Activated CD8-positive, alpha-beta T cell treated with anti-CD3 and anti-CD28 coated beads for 36 hours (primary cell): ENCODE measurements at places on chromosomes 7 and 10.

- DNase-seq: no peak
These were observed 70.2 kb downstream of the DNAJB6 start for GRCh38 chr7:157406971-157407370.

GRCh38 chr10:23384364-23384763 lies 39.8 kb upstream of the C10orf67 start:
- no peak for DNase-seq

- DNase-seq: no peak
These were observed 287.1 kb upstream of the C7orf33 start for GRCh38 chr7:148303295-148304082.

DNA sequence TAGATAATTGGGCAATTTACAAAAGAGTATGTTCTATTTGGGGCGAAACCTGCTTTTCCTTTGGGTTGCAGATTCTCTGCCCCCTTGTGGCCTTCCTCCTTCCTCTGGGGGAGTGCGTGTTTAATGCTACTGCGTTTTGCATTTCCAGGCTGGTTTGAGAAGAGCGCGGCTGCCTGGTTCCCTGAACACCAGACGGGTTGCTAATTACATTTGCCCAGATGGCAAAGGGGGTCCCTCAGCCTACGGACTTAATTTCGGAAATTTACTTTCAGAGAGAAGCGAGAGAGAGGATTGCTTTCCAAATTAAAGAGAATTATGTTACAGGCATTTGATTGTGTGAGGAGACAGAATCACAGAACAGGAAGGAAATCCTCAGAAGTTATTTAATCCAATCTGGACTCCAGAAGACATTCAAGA lies 91.9 kb upstream of the JAZF1 start:
- DNase-seq: peak; percentile 48

DNA sequence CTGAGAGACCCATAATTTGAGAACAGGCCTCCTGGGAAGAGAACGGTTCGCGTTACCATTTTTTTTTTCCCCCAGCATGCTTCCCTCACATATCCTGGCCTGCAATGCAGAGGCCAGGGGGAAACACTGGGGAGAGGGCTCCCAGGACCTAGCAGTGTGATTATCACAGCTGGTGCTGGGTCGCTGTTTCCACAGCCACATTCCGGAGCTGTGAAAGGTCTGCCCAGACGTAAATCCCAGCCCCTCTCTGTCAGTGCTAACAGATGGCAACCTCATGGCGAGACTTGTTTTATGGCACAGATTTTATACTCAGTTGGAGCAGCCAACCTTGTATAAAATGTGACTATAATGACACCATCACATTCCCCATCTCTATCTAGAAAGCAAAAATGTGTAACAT lies 150.5 kb downstream of the PLXDC2 start:
- DNase-seq: no peak

GRCh38 chr7:33369888-33370287 lies 240.5 kb downstream of the BBS9 start:
- DNase-seq: no peak

GRCh38 chr10:11138314-11139033 lies 120.8 kb downstream of the CELF2 start:
- DNase-seq: no peak

- no peak for DNase-seq
These were observed 71.6 kb upstream of the ZNF746 start for GRCh38 chr7:149569025-149569725.

DNA sequence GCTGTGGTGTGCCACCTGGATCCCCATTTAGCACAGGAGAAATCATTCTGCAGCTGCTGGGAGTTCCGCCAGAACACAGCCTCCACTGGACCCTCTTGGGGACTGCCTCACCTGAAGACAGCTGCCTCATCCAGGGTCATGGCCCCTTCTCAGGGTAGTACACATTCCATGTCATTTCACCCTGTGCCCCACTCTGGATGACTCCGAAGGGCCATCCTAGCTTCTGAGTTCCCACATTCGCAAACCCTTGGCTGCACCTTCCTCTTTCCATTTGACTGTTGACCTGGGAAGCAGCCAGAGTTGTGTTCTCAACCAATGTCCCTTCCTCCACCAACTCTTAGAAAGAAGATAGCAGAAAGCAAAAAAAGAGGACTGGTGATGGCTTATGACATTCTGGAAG lies 125.6 kb upstream of the TBX20 start:
- DNase-seq: no peak

DNA sequence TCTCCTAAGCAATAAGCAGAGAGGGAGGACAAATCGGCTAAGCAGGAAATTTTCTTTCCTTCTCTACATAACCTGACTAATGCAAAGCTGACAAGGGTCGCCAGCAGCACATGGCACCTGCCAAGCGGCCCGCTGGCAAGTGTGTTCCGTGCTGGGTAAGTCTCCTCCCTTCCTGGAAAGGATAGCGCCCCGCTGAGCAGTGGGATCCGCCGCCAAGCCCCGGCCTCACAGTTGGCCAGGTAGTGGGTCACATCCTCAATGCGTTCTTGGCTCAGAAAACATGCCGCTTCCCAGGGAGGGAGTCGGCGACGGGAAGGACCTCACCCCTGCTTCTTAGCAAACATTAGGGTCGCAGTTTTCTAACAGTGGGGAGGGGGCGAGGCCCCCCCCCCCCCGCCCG lies 488.9 kb upstream of the NUPR2 start:
- no peak for DNase-seq

GRCh38 chr7:126760914-126761577 lies 491.7 kb downstream of the GRM8 start:
- DNase-seq: no peak

DNA sequence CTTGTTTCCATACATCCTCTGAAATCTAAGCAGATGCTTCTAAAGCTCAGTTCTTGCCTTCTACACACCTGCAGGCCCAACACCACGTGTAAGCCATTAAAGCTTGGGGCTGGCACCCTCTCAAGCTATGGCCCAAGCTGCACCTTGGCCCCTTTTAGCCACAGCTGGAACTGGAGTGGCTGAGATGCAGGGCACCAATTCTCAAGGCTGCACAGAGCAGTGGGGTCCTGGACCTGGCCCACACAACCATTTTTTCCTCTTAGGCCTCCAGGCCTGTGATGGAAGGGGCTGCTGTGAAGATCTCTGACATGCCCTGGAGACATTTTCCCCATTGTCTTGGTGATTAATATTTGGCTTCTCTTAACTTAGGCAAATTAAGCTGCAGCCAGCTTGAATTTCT lies 38.8 kb upstream of the ZMYND11 start:
- DNase-seq: no peak

- DNase-seq: no peak
These were observed 55.9 kb downstream of the SHH start for GRCh38 chr7:155756322-155756721.

GRCh38 chr10:5556576-5556975 lies 31.8 kb downstream of the CALML3 start:
- no peak for DNase-seq

GRCh38 chr7:83782628-83783027 lies 133.7 kb upstream of the SEMA3E start:
- no peak for DNase-seq

DNA sequence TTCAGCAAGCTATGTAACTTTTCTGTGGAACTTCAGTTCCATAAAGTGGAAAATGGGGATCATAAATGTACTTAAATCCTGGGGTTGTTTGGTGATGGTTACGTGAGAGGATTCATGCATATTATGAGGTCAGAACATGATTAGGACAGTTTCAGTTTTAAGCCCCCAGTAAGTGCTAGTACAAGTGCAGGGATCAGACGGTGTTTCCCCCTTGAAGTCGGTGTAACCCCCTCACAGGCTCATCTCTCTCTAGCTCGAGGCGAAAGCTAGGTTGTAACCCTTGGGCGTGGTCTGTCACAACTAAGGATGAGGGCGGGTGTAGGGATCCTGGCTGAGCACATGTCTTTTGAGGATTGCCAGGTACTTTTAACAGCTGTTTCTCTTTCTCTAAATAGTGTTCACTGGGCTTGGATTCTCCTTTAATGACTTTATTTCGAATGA lies 84.7 kb downstream of the SPAG6 start:
- DNase-seq: peak; percentile 26

DNA sequence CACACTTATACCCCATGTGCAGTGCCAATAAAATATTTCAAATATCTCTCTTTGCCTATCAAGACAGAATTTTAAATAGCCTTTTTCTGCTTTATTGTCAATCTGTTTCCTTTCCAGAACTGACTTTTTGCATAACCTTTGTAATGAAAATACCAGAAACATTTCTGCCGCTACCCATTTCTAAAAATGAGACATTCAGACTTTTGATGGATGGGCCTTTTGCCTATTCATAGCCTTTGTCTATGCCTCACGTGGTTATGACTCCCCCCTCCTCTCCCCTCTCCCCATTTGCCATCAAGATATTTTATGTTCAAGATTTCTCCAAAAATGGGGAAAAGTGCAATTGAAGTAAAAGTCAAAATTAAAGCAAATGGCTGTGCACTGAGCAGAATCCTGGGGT lies 5.9 kb downstream of the PPP1R17 start:
- no peak for DNase-seq

GRCh38 chr10:77554996-77555397 lies 82.6 kb downstream of the KCNMA1 start:
- peak; percentile 42 for DNase-seq

DNA sequence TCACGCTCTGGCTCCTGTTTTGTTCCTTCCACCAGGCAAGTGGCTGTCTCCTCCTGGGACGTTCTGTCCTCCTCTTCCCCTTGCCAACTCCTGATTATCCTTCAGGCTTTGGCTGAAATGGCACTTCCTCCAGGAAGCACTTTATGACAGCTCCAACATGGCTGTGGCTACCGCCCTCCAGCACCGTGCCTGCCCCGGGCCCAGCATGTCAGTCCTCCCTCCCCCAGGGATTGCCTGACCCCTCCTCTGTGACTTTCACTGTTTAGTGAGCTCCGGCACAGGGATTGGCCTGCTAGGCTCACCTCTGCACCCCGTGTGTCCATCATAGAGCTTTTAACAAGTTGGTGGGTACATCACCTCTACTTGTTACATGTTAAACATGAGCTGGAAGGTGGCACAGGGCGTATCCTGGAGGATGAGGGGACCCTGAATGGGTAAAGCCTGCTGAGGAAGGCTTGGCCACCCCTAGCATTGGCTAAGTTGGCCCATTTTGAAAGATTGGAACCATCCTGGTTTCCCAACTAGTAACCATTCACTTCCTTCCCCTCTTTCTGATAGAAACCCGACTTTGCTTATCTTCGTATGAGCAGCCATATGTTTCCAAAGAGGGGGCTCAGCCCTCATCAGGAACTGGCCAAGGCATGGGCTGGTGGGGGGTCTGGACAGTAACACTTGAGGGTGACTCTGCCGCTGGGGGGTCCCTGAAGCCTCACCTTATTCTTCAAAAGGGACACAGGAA lies 10.5 kb upstream of the ADAMTS14 start:
- DNase-seq: no peak

GRCh38 chr7:148916186-148916585 lies 32.1 kb upstream of the EZH2 start:
- DNase-seq: no peak

GRCh38 chr7:136514776-136515175 lies 353.7 kb upstream of the CHRM2 start:
- no peak for DNase-seq

GRCh38 chr10:119658274-119658673 lies 7.1 kb downstream of the BAG3 start:
- no peak for DNase-seq

- no peak for DNase-seq
These were observed 408.0 kb downstream of the HGF start for GRCh38 chr7:81361769-81362312.

DNA sequence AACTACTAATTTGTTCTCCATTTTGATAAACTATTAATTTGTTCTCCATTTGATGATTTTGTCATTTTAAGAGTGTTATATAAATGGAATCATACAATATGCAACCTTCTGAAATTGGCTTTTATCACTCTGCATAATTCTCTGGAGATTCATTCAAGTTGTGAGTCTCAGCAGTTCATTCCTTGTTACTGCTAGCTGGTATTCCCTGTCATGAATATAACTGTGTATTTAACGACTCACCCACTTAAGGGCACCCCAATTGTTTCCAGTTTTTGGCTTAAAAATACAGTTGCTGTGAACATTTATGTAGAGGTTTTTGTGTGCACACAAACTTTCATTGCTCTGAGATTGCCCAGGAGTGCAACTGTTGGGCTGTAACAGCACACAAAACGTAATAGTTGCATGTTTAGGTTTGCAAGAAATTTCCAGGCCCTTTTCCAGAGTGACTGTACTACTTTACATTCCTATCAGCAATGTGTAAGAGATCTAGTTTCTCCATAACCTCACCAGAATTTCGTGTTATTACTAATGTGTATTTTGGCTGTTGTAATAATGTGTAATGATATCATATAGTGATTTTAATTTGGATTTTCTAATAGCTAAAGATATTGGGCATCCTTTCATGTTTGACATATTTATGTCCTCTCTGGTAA lies 153.2 kb upstream of the ADCY1 start:
- no peak for DNase-seq

DNA sequence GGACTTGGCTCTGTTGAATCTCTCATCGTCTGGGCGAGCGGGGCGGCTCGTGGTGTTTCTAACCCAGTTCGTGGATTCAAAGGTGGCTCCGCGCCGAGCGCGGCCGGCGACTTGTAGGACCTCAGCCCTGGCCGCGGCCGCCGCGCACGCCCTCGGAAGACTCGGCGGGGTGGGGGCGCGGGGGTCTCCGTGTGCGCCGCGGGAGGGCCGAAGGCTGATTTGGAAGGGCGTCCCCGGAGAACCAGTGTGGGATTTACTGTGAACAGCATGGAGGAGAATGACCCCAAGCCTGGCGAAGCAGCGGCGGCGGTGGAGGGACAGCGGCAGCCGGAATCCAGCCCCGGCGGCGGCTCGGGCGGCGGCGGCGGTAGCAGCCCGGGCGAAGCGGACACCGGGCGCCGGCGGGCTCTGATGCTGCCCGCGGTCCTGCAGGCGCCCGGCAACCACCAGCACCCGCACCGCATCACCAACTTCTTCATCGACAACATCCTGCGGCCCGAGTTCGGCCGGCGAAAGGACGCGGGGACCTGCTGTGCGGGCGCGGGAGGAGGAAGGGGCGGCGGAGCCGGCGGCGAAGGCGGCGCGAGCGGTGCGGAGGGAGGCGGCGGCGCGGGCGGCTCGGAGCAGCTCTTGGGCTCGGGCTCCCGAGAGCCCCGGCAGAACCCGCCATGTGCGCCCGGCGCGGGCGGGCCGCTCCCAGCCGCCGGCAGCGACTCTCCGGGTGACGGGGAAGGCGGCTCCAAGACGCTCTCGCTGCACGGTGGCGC lies at the start of gene EN2:
EN2 (plus strand) TSS at position 19 of the 767 bp plus-strand sequence; CDS start at position 268, 249 bp downstream.
- no peak for DNase-seq

GRCh38 chr10:78907551-78908211 lies 161.1 kb upstream of the ZMIZ1 start:
- DNase-seq: no peak

DNA sequence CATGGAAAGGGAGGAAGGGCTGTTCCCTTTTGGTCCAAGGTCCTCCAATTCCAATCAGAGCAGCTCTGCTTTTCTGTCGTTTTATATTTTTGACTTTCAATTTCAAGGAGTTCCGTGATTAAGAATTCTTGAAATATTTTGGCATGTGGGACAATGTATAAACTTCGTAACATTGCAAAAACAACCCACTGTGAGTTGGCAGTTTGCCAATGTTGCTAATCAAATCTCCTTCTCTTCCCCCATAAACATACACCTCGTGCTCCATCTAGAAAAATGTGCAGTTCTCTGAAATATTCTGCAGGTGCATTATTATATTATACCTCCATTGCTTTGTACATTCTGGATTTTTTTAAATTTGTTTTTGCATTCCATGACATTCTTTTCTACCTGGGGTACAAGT lies 49.8 kb downstream of the POU6F2 start:
- DNase-seq: no peak

GRCh38 chr10:44415121-44415520 lies 30.2 kb upstream of the CXCL12 start:
- no peak for DNase-seq
